ENCODE measurements at places on chromosomes 5 and 9. TPM values are rescaled to one million over a fixed set of nuclear protein-coding genes. Genes with fewer than 3 reads are reported as not detected.

The NUTM2F gene
- not detected for total RNA-seq

The NDUFA8 gene
- total RNA-seq, result 50.7 TPM

The SLC25A46 gene
- total RNA-seq, result 46.4 TPM

The ADAMTS19 gene
- total RNA-seq, result not detected

The TSSK1B gene
- total RNA-seq, result not detected

The THBS4 gene
- total RNA-seq, result 0.98 TPM

The SPINK4 gene
- not detected for total RNA-seq

The MAP1B gene
- 0.13 TPM for total RNA-seq

The SEMA5A gene
- total RNA-seq, result not detected

The FAM169A gene
- 8.4 TPM for total RNA-seq

DNA sequence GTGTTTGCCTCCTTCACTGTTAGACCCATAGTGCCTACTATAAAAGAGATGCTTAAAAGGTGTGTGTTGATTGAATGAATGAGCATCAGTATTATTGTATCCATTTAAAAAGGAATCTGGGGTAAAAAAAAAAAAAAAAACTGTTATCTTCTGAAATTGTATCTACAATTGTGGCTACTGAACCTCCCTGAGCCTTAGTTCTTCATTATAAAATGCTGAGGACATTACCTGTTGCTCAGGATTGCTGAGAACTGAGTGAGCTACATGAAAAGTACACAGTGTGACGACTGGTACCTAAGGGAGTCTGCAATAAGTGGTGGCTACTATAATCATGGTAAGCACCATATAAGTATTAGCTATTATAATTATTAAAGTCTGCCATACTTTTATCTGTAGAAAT, 270.7 kb downstream of the NR3C1 start:
- no peaks in the 10 kb centered on the region for H3K4me1 ChIP-seq
- no peak for DNase-seq
- H3K36me3 ChIP-seq, result no peaks in the 10 kb centered on the region
- H3K4me3 ChIP-seq, result no peak overlapping the region

DNA sequence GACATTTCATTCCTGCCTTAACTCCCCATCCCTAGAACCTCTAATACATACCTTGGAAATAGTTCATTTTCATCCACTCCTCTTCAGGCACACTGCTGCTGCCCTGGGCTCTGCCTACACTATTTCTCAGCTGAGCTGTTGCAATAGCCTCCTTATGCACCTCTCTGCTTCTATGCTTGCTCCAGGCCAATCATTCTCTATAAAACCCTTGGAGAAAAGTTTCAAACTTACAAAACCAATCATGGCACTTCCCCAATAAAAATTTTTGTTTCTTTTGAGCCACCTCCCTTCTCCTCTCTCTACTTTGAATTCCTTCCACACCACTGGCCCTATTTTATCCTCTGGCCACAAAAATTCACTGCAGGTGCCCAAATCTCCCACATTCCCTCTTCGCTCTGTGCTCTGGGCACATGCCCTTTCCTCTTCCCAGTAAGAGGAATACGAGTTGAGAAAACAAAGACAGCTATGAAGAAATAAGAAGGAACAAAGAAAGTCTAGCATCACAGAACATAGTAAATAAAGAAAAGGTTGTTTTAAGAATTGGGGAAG, 301.4 kb downstream of the ELAVL2 start:
- H3K4me1 ChIP-seq, result no peaks in the 10 kb centered on the region
- H3K27me3 ChIP-seq, result no peaks in the 10 kb centered on the region
- H3K27ac ChIP-seq, result no peak overlapping the region
- H3K4me3 ChIP-seq, result no peak overlapping the region

DNA sequence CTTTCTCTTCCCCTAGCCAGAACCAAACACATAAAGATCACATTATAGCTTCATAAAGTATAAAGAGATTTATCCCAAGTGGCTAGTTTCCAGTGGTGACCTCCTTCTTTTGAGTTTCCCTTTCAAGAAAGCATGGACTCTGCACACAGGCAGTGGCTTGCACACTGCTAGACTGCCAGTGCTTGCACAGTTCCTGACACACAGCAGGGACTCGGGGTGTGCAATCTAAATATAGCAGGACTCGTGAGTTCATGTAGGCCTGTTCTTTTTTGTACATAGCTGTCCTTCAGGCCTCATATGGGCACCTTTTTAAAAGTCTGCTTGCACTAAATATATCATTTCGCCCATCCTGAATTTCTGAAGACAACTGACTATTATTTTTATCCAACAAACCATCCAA, 308.6 kb downstream of the FBXL7 start:
- no peak overlapping the region for H3K27ac ChIP-seq
- no peaks in the 10 kb centered on the region for H3K4me1 ChIP-seq
- no peak overlapping the region for H3K4me3 ChIP-seq
- DNase-seq, result no peak
- no peaks in the 10 kb centered on the region for H3K27me3 ChIP-seq

- no peak overlapping the region for H3K4me3 ChIP-seq
- H3K4me1 ChIP-seq, result no peaks in the 10 kb centered on the region
- no peak overlapping the region for H3K27ac ChIP-seq
- no peaks in the 10 kb centered on the region for H3K36me3 ChIP-seq
These were observed 88.9 kb upstream of the TRPM3 start for GRCh38 chr9:71210326-71210725.

GRCh38 chr9:85108229-85108628, 438.7 kb downstream of the NTRK2 start:
- no peak overlapping the region for H3K4me3 ChIP-seq
- H3K27me3 ChIP-seq, result no peaks in the 10 kb centered on the region
- no peak for DNase-seq
- H3K36me3 ChIP-seq, result no peaks in the 10 kb centered on the region

DNA sequence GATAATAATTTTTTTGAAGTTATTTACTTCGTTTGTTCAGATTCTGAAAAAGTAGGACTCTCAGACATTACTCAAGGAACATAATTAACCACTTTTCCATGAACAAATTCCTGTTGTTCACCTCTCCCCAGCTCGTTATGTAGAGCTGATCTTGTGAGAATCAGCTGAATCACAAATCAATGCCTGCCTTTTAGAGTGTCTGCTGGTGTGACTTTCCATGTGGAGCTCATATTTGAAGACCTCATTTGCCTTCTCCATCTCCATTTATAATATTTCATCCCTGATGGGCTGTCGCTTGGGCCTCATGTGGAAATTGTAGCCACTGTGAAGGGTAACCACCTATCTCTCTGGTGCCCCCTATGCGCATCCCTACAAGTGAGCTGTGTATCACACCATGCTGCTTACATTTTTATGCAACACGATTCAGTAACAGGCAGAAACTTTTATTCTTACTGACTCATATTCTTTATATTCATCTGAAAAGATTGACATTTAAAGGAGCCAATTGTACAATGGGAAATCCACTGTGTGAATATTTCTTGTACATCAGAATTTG, 111.3 kb downstream of the STK32A start:
- no peaks in the 10 kb centered on the region for H3K27me3 ChIP-seq
- no peak overlapping the region for H3K27ac ChIP-seq
- no peak overlapping the region for H3K4me3 ChIP-seq
- DNase-seq, result no peak

- H3K27me3 ChIP-seq, result no peaks in the 10 kb centered on the region
- peak; percentile 15 for DNase-seq
- H3K27ac ChIP-seq, result peak overlapping the region; percentile 53
- peak overlapping the region; percentile 62 for H3K4me3 ChIP-seq
- H3K4me1 ChIP-seq, result peaks cover 52% of the 10 kb centered on the region
These were observed 485 bp downstream of the TGFBR1 start for GRCh38 chr9:99105152-99106043.

DNA sequence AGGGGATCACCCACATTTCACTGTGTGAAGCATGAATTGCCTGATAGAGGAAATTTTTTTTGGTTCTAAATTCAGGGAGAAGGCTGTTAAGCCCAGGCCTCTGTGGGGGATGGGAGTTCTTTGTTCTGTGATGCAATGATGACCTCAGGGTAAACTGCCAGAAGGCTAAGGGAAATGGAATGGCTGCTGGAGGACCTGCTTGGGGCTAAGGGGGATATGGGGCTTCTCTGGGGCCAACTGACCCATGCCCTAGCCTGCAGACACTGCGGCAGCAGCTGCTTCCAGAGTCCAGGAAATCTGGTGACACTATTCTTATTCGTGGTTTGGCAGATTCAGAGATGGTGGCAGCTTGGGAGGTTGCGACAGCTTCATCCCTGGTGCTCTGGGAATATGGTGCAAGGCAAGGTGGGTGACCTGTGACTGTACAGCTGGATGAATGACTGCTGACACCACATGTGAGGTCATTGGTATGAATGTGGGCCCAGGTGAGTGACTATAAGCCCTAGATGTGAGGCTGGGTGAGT, 30.3 kb downstream of the VCP start:
- no peaks in the 10 kb centered on the region for H3K27me3 ChIP-seq
- no peak overlapping the region for H3K27ac ChIP-seq
- DNase-seq, result no peak
- H3K4me1 ChIP-seq, result no peaks in the 10 kb centered on the region
- no peaks in the 10 kb centered on the region for H3K36me3 ChIP-seq

DNA sequence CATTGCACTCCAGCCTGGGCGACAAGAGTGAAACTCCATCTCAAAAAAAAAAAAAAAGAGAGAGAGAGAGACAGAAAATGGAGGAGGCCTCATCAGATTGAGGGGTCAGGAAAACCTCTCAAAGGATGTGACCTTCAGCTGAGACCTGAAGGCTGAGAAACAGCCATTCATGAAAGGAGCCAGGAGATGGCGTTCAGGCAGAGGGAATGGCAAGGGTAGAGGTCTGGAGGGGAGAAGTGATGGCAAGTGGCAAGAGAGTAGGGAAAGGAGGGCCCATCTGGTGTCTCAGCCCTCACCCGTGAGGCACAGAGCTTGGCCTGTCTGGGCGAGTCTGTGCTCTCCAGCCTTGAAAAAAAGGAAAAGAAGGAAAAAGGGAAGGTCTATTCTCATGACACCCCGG, 17.0 kb downstream of the CAMK2A start:
- no peak for DNase-seq
- no peaks in the 10 kb centered on the region for H3K36me3 ChIP-seq
- H3K4me1 ChIP-seq, result no peaks in the 10 kb centered on the region
- H3K27ac ChIP-seq, result no peak overlapping the region

GRCh38 chr9:34089311-34089710, 37.2 kb downstream of the DCAF12 start:
- H3K4me1 ChIP-seq, result no peaks in the 10 kb centered on the region
- DNase-seq, result no peak
- H3K27ac ChIP-seq, result no peak overlapping the region
- no peaks in the 10 kb centered on the region for H3K27me3 ChIP-seq
- H3K4me3 ChIP-seq, result no peak overlapping the region

DNA sequence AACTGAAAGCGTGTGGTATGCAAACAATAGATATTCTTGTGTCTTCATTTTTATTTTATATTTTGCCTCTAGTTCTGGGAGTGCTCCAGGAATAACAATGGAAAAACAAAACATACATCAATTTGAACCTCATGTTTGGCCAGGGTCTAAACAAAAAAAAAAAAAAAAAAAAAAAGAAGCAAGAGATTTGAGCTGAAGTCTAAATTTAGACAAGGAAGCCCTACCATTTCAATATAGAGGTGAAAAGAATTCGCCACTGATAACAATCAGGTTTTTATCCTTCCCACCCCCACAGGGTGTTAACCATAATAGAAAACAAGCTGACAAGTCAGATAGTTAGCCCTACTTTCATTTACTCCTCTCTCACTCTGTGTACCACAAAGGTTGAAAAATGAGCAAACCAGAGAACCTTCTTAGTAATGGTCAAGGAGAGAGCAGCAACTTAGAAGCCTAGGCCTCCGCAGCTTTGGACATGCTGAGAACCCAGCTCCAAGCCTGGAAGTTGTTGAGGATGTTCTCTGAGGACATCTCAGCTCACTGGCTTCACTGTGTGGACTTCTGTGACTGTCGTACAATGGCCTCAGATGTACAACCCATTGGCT, 118.2 kb upstream of the HMHB1 start:
- H3K36me3 ChIP-seq, result no peaks in the 10 kb centered on the region
- no peak for DNase-seq
- H3K27me3 ChIP-seq, result no peaks in the 10 kb centered on the region
- H3K4me3 ChIP-seq, result no peak overlapping the region
- H3K27ac ChIP-seq, result no peak overlapping the region

DNA sequence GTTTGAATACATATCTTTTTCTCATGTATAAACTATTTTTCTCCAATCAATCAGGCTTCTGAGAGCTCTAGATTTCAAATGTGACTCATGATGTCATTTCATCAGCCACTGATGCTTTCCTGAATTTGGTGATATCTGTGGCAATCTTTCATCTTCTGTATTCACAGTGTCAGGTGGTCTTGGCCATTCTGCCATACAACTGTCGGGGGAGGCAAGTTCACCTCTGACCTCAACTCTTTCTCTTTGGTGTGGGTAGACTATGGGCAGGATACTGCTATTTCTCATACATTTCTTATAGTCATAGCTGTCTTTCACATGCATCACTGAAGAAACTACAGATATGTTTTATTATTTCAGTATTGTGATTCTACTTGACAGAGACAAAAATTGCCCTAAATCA, 414.1 kb upstream of the MEF2C start:
- no peaks in the 10 kb centered on the region for H3K27me3 ChIP-seq
- H3K4me1 ChIP-seq, result no peaks in the 10 kb centered on the region
- no peaks in the 10 kb centered on the region for H3K36me3 ChIP-seq
- H3K27ac ChIP-seq, result no peak overlapping the region
- H3K4me3 ChIP-seq, result no peak overlapping the region

- no peak for DNase-seq
- no peak overlapping the region for H3K4me3 ChIP-seq
- H3K27ac ChIP-seq, result no peak overlapping the region
- no peaks in the 10 kb centered on the region for H3K27me3 ChIP-seq
- H3K4me1 ChIP-seq, result no peaks in the 10 kb centered on the region
These were observed 9.8 kb upstream of the CTSL start for GRCh38 chr9:87716141-87716540.
